ELF-1 (cell line): ENCODE measurements at places on chromosomes 1 and 21.
A peak's percentile ranks its signal among the peaks of the same experiment; 100 is the strongest.

DNA sequence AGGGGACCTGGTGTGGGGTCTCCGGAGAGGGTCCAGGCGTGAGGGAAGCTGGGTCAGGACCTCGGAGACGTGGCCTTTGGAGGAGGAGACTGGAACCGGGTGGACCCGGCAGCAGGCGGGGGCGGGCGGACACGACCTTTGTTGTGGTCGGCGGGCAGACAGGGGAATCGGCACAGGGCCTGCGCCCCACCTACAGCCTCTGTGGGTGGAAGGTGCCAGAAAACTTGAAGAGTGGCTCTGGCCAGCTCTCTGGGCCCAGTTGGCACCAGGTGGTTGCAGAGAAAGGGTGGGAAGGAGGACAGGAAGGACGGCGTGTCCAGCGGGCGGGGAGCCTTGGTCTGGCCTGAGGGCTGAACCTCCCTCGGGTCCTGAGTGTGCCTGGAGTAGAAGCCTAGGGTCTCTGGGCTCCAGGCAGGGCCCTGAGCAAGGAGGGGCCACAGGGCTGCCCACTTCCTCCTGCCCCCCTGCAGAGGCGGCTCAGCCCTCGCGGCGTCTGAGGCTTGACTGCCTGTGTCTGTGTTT lies 7.7 kb upstream of the TTLL10 start:
- no peak for DNase-seq

DNA sequence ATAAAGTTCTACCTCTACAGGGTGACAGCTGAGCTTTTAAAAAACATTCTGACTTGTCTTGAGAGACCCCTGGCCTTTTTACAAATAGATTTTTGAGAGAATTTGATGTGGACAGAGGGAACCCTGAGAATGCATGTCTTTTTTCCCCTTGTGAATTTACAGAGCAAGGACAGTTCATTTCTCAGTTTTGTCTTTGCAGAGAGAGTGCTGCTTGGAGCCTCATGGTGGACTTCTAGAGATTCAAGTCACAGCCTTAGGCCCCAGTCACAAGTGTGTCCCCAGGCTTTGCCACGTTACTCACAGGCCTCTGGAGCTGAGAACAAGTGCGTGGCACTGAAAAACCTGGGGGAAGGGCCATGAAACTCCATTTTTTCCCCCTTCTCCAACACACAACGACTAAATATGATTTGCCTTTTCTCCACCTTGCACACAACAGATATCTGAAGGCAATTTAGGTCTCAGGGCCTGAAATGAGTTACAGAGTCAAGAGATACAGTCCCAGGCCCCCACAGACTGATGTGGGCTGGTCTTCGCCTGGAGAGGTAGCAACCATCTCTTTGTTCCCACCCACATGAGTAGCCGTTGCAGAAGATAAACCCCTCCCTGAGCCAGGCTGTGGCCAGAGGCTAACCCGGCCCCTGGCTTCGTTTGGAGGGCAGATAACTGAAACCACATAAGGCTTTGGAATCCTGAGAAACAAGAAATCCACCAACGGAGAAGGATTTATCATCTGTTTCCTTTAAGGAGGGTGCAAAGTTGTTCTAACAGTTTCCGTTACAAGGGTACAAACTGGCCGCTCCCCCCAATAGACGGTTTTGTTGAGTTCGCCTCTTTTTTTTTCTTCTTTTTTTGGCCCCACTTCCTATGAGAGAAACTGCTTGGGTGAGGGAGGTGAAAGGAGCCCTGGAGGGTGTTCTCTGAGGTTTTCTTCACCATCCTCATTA lies 1.0 kb upstream of the PIGV start:
- peak; percentile 90 for DNase-seq

- DNase-seq = no peak
These were observed 81.8 kb upstream of the PLXNA2 start for GRCh38 chr1:208326033-208326432.

GRCh38 chr1:201515895-201516294 lies 9.0 kb upstream of the CSRP1 start:
- DNase-seq = peak; percentile 52

DNA sequence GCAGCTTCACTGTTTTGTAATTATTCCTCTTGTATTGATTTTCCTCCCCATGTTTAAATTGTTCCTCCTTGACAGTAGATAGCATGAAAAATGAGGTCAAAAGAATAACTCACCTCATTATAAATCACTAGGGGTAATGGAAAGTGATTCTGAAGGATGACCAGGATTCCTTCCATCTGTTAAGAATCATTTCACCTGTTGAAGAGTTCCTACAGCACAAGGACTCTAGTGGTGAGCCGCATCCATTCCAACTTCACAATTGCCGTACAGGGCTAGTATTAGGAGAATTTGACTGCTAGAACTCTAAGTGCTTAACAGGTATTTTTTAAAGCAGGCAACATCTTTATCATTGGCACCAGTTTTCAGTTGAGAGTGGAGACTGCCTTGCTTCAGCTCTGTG lies 13.7 kb downstream of the PPP1R12B start:
- DNase-seq = no peak

GRCh38 chr1:214700437-214700836 lies 97.4 kb downstream of the CENPF start:
- peak; percentile 65 for DNase-seq

DNA sequence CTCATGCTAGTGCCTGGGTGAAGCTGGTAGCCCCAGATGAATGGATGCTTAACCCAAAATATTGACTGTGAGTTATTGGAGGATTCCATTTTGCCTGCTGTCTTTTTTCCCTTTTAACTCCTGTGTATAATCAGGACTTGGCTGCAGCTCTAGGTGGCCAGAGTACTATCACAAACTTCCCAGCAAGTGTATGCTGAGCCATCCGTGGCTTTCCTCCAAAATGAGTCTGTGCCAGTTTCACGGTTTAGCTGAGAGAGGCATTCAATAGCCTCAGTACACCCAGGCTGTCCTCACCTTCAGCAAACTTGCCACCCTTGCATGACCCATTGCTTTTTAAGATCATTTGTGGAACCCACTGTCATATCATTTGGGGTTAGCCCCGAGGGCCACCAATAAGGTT lies 5.3 kb upstream of the DPT start:
- DNase-seq = no peak

DNA sequence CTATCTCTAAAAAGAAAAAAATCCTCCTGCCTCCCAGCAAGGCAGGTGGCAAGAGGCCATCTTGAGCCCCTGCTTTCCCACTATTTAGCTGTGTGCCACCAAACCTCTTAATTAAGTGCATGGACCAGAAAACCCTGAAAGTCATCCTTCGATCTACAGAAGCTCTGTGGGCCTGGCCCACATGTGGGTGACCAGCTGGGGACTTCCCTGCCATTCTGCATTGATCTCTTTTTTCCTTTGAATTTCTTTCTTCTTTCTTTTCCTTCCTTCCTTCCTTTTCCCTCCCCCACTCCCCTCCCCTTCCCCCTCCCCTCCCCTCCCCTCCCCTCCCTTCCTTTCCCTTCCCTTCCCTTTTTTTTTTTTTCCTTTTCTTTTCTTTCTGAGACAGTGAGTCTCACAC lies 38.0 kb downstream of the KIF21B start:
- no peak for DNase-seq

- no peak for DNase-seq
These were observed 274.6 kb upstream of the ESRRG start for GRCh38 chr1:216997831-216998230.

GRCh38 chr1:26922431-26922729 lies 837 bp downstream of the NUDC start:
- no peak for DNase-seq

DNA sequence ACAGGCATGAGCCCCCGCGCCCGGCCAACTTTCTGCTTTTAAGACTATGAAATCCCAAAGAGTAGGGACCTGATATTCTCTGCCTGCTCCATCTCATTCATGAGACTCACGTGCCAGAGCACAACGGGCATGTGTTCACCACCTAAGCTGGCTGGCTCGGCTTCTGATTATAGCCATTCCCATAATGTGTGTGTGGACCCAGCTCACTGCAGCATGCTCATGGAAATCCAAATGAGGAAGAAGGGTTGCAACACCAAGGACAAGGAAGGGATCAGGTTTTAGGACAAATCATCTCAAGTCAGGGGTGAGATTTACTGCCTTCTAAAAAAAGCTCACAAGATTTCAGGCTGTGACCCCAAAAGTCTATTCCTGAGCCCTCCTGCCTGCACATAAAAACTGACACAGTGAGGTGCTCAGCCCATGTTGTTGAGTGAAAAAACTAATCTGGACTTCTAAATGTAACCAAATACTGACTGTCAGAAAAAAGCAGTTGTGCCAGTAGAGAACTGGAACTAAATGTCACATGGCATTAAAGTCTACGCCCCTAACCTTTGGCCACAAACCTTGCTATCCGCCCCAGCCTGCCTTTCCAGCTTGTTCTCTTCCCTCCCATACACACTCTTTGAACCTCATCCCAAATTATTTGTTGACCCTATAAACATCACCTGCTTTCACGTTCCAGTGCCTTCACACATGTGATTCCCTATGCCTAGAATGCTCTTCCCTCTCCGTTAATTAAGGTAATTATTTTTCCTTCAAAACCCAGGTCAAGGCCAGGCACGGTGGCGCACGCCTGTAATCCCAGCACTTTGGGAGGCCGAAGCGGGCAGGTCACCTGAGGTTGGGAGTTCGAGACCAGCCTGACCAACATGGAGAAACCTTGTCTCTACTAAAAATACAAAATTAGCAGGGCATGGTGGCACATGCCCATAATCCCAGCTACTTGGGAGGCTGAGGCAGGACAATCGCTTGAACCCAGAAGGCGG lies 9.1 kb upstream of the COA7 start:
- peak; percentile 62 for DNase-seq

DNA sequence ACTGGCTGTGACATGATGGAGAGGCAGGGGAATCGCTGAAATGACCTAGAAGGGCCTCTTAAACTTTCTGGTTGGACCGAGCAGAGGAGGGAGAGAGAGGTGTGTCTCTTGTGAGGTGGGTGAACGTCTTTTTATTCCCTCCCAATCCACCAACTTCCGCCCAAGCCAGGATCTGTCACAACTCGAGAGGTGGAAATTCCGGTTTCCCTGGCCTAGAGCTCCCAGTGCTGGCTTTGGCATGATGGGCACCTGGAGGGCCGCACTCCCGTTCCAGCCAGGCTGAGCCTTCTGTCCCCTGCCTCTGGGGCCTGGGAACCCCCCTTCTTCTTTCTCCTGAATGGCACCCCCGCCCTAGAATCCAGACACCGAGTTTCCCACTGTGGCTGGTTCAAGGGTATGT lies at the start of gene SEMA4A:
Gene SEMA4A (plus strand): TSS at position 224 of the 400 bp plus-strand sequence. CDS start 994 bp downstream, outside the sequence.
- DNase-seq = peak; percentile 44

DNA sequence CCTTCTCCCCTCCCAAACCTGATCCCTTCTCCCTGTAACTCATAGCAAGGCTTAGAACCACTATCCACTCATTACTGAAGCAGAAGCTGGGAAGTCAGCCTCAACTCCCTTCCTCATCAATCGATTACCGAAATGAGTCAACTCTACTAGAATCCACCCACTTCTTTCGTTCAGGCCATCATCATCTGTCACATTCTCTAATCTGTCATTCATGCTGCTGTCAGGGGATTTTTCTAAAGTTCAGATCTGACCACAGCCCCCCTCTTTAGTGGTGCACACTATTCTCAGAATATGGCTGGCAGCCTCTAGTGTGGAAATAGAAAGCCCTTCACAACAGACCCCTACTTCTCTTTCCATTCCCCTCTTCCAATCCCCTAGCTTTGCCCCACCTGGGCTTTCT lies 5.1 kb downstream of the NT5C1A start:
- DNase-seq = no peak

- peak; percentile 77 for DNase-seq
These were observed 55.4 kb downstream of the CAMK2N1 start for GRCh38 chr1:20430355-20431175.
